ENCODE measurements at places on chromosomes 1 and 21.

DNA sequence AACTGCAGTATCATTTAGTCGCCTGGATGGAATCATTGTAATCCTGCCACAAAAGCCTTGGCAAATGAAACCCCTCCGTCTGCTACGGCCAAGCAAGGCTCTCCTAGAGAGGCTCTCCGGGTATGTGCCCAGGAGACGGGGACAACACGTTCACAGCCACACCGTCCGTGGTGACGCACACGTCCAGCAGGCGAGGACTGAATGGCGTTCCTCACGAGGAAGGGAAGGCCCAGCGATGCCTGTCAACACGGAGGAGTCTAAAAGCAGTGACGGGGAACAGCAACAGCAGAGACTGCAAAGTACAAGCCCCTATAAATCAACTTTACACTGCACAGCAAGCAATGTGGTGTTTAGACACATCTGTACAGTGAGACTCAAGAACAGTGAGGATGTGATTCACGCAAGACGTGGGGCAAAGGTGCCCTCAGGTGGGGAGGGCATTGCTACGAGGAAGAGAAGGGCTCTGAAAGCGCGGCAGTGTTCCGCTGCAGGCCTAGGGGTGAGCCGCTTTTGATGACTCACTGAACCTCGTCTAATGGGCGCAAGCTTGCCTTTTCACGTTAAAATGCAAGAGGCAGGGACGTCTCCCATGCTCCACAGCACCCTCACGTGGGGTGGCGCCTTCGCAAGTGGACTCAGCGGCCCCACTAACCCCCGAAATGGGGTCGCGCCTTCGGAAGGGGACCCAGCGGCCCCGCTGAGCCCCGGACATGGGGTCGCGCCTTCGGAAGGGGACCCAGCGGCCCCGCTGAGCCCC, 6.8 kb downstream of the WRAP73 start:
- no peaks in the 10 kb centered on the region for H3K27me3 ChIP-seq
- H3K36me3 ChIP-seq = peaks cover 48% of the 10 kb centered on the region
- no peak overlapping the region for H3K27ac ChIP-seq

DNA sequence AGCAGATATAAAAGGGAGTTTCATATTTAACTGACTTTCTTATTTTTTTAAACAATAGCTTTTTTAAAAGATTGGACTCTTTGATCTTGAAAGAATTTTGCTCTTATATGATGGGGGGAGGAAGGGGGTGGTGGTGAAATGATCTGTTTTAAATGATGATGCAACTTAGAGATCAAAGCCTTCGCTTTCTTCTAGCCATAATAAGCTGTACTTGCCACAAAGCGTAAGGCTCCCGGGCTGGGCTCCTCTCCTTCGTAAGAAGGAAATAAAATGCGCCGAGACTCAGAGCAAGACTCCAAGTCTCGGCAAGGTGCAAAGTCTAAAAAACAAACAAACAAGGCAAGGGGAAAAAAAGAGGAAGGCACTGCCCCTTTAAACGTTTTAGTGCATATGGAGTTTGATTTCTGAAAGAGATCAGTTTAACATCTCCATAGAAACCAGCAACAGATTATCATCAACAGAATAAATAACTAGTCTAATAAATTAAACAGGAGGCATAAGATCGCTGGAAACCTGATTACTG, 3.3 kb downstream of the CASZ1 start:
- H3K36me3 ChIP-seq = no peaks in the 10 kb centered on the region
- peaks cover 7% of the 10 kb centered on the region for H3K27me3 ChIP-seq
- peaks cover 35% of the 10 kb centered on the region for H3K4me1 ChIP-seq
- no peak overlapping the region for H3K4me3 ChIP-seq
- DNase-seq = peak; percentile 65
- H3K27ac ChIP-seq = no peak overlapping the region

- no peaks in the 10 kb centered on the region for H3K4me1 ChIP-seq
- H3K4me3 ChIP-seq = no peak overlapping the region
- DNase-seq = no peak
- H3K27ac ChIP-seq = no peak overlapping the region
- no peaks in the 10 kb centered on the region for H3K27me3 ChIP-seq
These were observed 11.3 kb upstream of the TMEM240 start for GRCh38 chr1:1551524-1552262.

- H3K36me3 ChIP-seq = peaks cover 9% of the 10 kb centered on the region
- peak overlapping the region; percentile 23 for H3K4me3 ChIP-seq
- peak overlapping the region; percentile 77 for H3K27ac ChIP-seq
- H3K27me3 ChIP-seq = no peaks in the 10 kb centered on the region
These were observed 7.8 kb upstream of the PTTG1IP start for GRCh38 chr21:44881198-44881872.

- no peak within 1 kb of the TSS for H3K27ac ChIP-seq
- peak; percentile 42 for DNase-seq
- no peaks in the 10 kb centered on the region for H3K4me1 ChIP-seq
- H3K36me3 ChIP-seq = no peaks in the 10 kb centered on the region
- peak within 1 kb of the TSS; percentile 42 for H3K4me3 ChIP-seq
- H3K27me3 ChIP-seq = peaks cover 80% of the 10 kb centered on the region
These were observed at the start of gene GNG4 for GRCh38 chr1:235649368-235650163. Gene GNG4, minus strand, starts transcription at chr1:235649784. Its CDS starts 65,946 bp downstream, at chr1:235583838.

GRCh38 chr1:240500647-240501046, 111.3 kb downstream of the GREM2 start:
- no peaks in the 10 kb centered on the region for H3K27me3 ChIP-seq
- DNase-seq = no peak
- H3K27ac ChIP-seq = no peak overlapping the region
- H3K36me3 ChIP-seq = no peaks in the 10 kb centered on the region
- H3K4me3 ChIP-seq = no peak overlapping the region
- H3K4me1 ChIP-seq = no peaks in the 10 kb centered on the region

All from common myeloid progenitor, CD34-positive (primary cell).